Vagina (tissue), 2 donors: ENCODE measurements at places on chromosomes 5 and 9. TPM values are rescaled to one million over a fixed set of nuclear protein-coding genes. Genes with fewer than 3 reads are reported as not detected.

DNA sequence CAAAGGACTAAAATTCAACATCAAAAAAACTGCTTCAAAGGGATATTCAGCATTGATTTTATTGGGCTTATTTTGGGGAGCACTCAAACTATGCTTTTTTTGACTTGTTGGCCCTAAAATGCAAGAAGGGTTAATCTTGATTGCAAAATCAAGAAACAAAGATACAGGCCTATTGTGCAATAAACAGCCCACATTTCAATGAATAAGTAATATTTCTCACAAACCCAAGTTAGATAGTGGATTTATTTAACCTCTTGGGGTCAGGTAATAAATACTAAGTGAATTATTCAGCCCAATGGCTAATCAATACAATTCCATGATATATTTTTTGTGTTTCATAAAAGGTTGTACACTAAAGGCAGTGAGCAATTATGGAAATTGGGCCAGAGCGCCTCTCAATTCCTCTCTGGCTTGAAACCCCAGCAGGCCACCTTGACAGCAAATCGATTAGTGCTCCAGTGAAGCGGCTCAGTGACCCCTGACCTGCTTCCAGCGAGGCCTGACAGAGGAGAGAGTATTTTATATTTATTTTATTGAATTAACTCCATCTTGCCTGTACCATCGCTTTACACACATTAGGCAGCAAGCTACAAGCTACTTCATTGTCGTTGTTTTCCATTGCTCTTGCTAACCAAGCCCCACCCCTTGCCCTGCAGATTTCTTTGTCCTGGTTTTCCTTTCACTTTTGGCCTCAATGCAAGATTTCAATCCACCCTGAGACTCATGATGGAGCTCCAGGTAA, 65.5 kb downstream of the EBF1 start:
- peaks cover 37% of the 10 kb centered on the region for H3K4me1 ChIP-seq
- no peaks in the 10 kb centered on the region for H3K27me3 ChIP-seq
- no peaks in the 10 kb centered on the region for H3K36me3 ChIP-seq
- no peak overlapping the region for H3K4me3 ChIP-seq
- peak overlapping the region; percentile 18 for H3K27ac ChIP-seq

Gene LCN1
- not detected for total RNA-seq

DNA sequence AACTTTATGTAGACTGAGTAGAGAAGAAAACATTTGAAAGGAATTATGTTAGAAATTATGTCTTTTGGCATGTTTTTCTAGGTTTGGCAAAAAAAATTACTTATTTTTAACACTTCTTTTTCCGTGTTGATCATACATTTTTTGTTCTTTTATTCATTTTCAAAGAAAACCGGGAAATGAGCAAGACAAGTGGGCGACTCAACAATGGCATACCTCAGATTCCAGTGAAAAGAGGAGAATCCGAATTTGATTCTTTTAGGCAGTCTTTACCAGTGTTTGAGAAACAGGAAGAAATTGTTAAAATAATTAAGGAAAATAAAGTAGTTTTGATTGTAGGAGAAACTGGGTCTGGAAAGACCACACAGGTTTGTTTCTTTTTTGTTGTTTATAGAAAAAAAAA, 12.9 kb downstream of the YTHDC2 start:
- no peak overlapping the region for H3K27ac ChIP-seq
- H3K36me3 ChIP-seq: no peaks in the 10 kb centered on the region
- no peak for DNase-seq
- no peaks in the 10 kb centered on the region for H3K27me3 ChIP-seq

DNA sequence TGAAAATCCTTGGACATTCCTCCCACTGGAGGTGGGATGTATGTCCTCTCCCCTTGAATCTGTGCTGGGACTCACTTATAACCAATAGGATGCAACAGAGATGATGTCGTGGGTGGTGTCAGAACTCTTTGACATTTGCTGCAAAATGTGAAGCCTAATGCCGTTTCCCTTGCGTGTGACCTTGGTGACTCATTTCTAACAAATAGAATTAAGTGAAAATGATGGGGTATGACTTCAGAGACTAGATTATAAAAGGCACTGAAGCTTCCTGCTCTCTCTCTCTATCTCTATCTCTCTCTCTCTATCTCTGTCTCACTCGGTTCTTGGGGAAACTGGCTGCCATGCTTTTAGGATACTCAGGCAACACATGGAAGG, 126.1 kb upstream of the STC2 start:
- H3K4me3 ChIP-seq: no peak overlapping the region
- H3K4me1 ChIP-seq: no peaks in the 10 kb centered on the region
- no peaks in the 10 kb centered on the region for H3K36me3 ChIP-seq
- H3K27ac ChIP-seq: peak overlapping the region; percentile 62

DNA sequence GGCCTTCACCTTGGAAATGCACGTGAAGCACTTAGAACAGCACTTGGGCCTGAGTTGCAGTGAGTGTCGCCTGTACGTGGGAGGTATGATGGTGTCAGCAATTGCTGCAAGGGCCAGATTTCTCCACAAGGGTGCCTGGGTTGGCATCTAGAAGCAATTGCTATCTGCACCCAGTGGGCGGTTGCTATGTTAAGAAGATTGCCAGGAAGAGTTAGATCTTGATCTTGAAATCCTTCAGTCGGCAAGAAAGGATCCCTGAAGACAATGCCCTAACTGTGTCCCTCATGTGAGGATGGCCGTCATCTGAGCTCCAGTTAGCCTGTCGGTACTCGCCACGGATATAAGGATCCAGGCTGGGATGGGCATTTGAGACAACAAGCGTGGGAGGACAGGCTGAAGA, 62.9 kb downstream of the MAMDC2 start:
- H3K4me3 ChIP-seq: no peak overlapping the region
- H3K4me1 ChIP-seq: peaks cover 8% of the 10 kb centered on the region
- H3K27me3 ChIP-seq: no peaks in the 10 kb centered on the region

Gene MORN5
- total RNA-seq: not detected

Gene TSSK1B
- 1.2 TPM for total RNA-seq

- H3K36me3 ChIP-seq: no peaks in the 10 kb centered on the region
- no peak for DNase-seq
- H3K27ac ChIP-seq: peak overlapping the region; percentile 59
- H3K4me1 ChIP-seq: peaks cover 25% of the 10 kb centered on the region
Measured at GRCh38 chr5:56012281-56012963, 17.7 kb upstream of the IL6ST start.

GRCh38 chr5:132556153-132556762, 519 bp upstream of the RAD50 start:
- no peaks in the 10 kb centered on the region for H3K27me3 ChIP-seq
- peaks cover 23% of the 10 kb centered on the region for H3K4me1 ChIP-seq
- H3K36me3 ChIP-seq: peaks cover 5% of the 10 kb centered on the region
- peak overlapping the region; percentile 83 for H3K27ac ChIP-seq
- DNase-seq: no peak
- H3K4me3 ChIP-seq: peak overlapping the region; percentile 69

GRCh38 chr5:144367991-144368390, 197.3 kb downstream of the KCTD16 start:
- no peak overlapping the region for H3K27ac ChIP-seq
- H3K36me3 ChIP-seq: no peaks in the 10 kb centered on the region
- no peak for DNase-seq
- no peak overlapping the region for H3K4me3 ChIP-seq
